Foreskin keratinocyte (primary cell): ENCODE measurements at places on chromosomes 2 and 18. TPM values are rescaled to one million over a fixed set of nuclear protein-coding genes. Genes with fewer than 3 reads are reported as not detected.

DNA sequence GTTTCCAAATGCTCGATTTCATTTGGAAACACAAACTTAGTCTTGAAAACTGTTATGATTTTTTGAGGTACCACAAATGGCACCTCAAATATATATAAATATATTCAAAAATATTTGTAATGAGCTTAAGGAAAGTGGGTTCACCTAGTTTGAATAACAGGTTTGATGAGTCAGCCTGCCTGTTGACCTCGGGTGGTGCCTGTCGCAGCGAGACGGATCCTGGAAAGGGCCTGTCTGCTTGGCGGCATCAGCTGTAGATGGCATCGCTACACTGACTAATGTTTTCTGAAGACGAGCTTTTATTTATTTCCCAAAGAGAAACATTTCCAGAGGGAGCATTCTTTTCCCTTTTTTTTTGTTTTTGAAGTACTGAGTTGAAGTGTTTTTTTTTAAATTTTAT is 6.9 kb downstream of the ALLC start:
- DNase-seq = no peak

- no peak for DNase-seq
Measured at GRCh38 chr2:217948897-217949296, 53.9 kb downstream of the TNS1 start.

GRCh38 chr2:126344493-126344892 is 311.5 kb upstream of the GYPC start:
- DNase-seq = no peak

DNA sequence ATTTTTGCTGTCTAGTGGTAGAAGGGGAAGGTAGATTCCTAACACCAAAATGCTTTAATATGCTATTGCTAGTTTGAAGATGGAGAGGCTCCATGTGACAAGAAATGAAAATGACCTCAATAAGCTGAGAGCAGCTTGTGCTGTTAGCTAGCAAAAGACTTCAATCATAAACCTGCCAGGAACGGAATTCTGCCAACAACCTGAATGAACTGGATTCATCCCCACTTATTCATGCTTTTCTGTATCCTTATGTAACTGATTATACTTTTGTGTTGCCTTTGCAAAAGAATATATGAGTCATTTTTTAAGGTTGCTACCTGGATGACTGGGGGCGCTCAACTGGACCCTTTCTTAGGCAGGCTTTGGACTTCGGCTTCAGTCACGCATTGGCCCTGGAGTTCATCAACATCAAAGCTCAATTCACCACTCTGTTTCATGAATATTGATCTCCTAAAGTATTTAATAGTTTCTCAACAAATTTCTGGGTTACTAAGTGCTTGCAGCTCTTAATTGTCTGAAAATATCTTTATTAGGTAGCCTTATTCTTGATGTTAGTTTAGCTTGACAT is 97.5 kb upstream of the KCNJ3 start:
- no peak for DNase-seq

- DNase-seq = no peak
Measured at GRCh38 chr2:209817844-209818271, 46.2 kb downstream of the UNC80 start.

- no peak for DNase-seq
Measured at GRCh38 chr2:165443511-165443910, 26.0 kb upstream of the CSRNP3 start.

GRCh38 chr18:26307161-26307773 is 81.0 kb downstream of the TAF4B start:
- no peak for DNase-seq

- DNase-seq = peak; percentile 57
Measured at GRCh38 chr2:237704501-237705434, 77.4 kb downstream of the LRRFIP1 start.

GRCh38 chr2:104050656-104051242 is 803.2 kb upstream of the POU3F3 start:
- no peak for DNase-seq

DNA sequence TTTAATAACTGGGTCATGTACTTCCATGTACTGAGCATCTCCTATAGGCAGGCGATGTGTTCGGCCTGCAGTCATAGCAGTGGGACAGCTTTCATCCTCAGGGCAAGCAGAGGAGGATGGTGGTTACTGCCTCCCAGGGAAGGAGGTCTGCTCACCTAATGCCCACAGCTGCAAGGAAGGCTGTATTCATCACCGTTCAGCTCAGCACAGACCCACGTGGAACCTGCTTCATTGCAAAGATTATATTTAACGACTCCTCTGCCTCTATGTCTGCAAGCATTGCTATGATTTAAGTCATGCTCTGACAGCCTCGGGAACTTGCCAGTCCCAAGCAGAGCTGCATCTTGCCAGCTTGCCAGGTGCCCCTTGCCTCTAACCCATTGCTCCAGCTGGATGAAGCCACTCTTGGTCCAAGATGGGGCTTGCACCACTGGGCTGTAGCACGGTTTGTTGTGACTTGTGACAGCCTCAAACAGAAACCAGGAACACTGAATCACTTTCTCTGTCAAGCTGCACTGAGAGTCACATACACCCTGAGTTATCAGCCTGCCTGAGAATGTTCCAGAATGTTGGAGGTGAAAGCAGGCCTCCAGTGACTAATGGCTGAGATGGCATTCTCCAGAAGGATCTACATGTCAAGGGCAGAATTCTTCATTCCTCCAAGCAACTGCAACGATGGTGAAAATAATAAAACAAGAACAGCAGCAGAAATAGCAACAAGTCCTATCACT is 651.1 kb upstream of the ID2 start:
- no peak for DNase-seq

DNA sequence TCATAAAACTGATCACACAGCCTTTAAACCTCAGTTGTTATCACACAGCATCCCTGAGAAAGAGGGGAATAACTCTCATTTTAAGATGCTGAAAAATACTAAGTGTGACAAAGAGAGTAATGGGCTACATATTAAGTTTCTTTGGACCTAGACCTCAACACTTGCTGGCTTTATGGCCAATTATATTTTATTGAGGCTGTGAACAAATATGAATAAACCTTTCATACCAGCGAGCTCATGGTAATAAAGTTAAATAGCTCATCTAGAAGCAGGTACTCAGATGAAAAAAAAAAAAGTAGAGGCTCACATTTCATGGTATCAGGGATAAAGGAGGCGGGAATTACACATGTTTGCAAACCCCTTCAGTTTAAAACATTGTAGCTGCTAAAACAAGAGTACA is 75.7 kb downstream of the DOCK10 start:
- DNase-seq = no peak

DNA sequence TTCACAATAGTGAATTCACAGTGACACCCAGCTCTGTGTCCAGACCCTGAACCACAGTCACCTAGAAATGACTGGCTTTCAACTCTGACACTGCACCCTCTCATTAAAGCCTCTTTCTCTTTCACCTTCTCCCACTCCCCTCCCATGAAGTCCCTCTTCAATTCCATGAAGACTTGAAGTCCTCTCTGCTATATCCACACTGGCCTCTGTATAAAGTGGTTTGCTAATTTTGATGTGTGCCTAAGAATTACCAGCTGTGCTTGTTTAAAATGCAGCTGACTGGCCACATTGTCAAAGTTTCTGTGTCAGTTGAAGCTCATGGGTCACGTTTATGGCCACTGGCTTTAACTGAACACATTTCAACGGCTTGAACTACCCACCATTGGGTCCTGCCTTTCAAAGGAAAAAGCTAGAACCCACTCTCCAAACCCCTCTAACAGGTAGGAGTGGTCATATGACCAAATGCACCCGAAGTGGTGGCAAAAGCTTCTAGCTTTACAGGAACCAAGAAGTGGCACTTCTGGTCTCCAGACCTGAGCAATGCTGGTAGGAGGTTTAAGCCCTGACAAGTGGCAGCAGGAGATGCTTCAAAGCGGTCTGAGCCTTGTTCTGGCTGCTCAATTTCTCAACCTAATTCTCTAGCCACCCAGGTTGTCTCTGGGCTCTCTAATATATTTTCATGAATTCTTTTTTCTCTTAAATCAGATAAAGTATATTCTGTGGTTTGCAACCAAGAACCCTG is 34.2 kb downstream of the B4GALT6 start:
- DNase-seq = no peak

DNA sequence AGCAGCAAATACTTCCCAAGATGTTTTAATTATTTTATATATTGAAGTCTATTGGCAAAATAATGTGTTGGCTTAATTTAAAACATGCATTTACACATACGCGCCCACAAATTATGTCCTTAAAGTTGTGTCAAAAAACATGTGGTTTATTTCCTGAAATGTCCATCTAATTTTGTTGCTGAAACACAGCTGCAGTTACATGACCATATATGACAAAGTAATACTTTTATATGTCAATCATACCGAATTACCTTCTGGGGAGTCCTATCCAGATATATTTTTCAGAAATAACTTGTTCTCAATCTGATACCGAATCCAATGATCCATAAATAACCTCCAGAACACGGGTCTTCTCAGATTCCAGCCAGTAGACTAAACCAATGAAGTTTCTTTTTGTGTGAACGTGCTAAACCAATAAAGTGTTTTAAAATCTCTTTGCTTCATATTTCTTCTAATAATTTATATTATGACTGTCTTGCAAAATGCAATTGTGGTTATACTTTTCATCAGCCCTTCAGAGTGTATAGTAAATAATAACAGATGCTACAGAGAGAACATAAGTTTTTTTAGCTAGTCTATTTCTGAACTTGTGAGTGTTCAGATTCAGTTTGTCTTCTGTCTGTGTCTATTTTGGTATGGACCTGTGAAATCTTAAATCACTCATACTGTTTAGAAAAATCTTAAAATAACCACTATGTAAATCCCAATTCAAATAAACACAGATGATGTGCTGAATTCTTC is 2.4 kb downstream of the SCG2 start:
- DNase-seq = no peak

DNA sequence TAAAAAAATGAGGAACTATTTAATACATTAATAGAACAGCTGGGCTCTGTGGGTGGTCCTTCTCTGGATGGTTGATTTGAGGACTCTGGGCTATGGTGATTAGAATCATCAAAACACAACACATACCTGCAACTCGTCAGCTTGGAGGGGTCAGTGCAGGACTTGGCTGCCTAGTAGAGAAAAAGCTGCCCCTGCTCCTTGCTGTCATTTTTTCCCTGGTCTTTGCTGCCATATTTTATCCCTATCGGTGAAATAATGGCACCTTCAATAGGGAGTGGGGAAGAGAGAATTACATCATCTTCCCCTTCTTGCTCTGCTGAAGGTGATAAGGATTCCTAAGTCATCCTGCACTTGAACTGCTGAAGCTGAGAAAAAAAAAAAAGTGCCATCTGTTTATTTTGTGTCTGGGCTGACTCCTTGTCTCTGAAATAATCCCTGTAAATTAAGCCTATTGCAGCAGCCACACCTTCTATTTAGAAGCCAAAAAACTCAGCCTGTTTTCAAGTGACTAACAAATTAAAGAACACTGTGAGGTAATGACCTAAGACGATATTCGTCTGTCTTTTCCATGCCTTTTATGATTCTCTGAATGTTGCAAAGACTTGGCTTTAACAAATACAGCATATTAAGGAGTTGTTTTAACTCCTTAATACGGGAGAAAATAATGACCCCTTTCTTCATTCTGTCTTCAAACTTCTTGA is 89.3 kb downstream of the ACVR1 start:
- peak; percentile 21 for DNase-seq

GRCh38 chr2:236052206-236052605 is 116.0 kb downstream of the GBX2 start:
- no peak for DNase-seq

DNA sequence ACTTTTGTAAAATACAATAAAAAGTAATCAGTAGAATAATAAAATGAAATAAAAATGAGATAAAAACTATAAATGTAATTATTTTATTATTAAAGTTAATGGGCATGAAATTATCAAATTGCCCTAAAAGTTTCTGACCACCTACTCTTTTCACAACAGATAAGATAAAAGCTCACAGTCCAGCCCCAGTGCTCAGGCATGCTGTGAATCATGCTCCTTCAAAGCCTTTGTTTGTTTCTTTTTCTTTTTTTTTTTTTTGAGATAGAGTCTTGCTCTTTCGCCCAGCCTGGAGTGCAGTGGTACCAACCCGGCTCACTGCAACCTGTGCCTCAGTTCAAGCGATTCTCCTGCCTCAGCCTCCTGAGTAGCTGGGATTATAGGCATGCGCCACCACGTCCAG is 181.7 kb downstream of the ANKRD44 start:
- DNase-seq = no peak

DNA sequence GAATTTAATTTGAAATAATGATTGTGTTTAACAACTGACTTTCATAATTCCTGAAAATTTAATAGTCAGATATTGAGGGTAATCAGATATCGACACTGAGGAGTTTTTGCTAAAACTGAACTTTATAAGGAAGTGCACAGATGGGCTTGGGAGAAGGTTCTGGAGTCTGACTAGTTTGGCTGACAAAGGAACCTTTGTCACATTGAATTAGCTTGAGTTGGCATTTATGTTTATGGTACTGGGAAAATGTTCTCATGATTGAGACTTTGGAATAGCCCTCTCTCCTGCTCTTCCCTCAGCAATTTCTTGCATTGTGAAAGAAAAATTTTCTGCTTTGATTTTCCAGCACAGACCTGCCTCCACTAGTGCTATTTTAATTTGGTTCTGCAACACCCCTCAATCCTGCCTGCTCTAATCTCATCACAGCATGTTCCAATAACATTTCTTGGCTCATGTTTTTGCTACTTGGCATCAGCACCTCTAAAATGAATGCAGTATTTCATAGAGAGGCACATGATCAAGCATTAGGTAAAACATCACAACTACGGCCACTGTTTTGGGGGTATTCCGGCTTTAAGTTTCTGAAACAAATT is 133.9 kb upstream of the FSHR start:
- no peak for DNase-seq

DNA sequence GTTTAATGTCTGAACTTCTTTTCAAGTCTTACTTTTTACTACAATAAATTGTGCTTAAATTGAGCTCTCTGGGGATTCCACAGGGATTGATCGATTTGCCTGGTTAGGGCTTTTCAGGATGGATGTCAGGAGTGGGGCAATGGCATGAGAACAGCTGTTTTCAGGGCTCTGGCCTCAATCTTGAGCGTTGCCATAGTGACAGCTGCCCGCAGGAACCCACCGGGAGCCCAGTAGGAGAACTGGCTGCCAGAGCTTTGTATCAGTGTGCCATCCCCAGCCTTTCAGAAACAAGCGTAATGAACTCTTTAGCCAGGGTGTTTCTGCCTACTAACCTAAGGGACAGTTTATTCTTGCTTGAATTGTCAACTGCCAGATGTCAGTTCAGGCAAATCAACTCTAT is 93.5 kb downstream of the GALNT3 start:
- no peak for DNase-seq

GRCh38 chr2:168220965-168221819 is 26.2 kb downstream of the STK39 start:
- peak; percentile 32 for DNase-seq

RAB31 gene
- 35.2 and 51.7 TPM in 2 replicates for total RNA-seq

SCN2A gene
- total RNA-seq = 0.35 and 0.78 TPM in 2 replicates

AQP12B gene
- not detected in 2 replicates for total RNA-seq

PLB1 gene
- 3.7 and 3.8 TPM in 2 replicates for total RNA-seq

WNT6 gene
- total RNA-seq = not detected in 2 replicates

DLX1 gene
- total RNA-seq = 6.2 and 7.0 TPM in 2 replicates

C2orf78 gene
- total RNA-seq = not detected in 2 replicates

TFPI gene
- 0.42 and 0.54 TPM in 2 replicates for total RNA-seq

INHBB gene
- not detected in 2 replicates for total RNA-seq

DTNA gene
- total RNA-seq = 0.25 and 0.48 TPM in 2 replicates

DYNAP gene
- not detected in 2 replicates for total RNA-seq

ANTXR1 gene
- total RNA-seq = 30.3 and 31.0 TPM in 2 replicates

HAAO gene
- 0.48 and 0.56 TPM in 2 replicates for total RNA-seq

TGIF1 gene
- total RNA-seq = 80.1 and 83.4 TPM in 2 replicates

CNTNAP5 gene
- total RNA-seq = not detected in 2 replicates

LINC00305 gene
- total RNA-seq = not detected in 2 replicates

ANKRD30B gene
- not detected in 2 replicates for total RNA-seq

ACTG2 gene
- 0.21 and 0.37 TPM in 2 replicates for total RNA-seq

CCDC85A gene
- total RNA-seq = 0.03 and 0.04 TPM in 2 replicates
